HTR-8/SVneo (cell line): ENCODE measurements at places on chromosomes 6 and 20.

DNA sequence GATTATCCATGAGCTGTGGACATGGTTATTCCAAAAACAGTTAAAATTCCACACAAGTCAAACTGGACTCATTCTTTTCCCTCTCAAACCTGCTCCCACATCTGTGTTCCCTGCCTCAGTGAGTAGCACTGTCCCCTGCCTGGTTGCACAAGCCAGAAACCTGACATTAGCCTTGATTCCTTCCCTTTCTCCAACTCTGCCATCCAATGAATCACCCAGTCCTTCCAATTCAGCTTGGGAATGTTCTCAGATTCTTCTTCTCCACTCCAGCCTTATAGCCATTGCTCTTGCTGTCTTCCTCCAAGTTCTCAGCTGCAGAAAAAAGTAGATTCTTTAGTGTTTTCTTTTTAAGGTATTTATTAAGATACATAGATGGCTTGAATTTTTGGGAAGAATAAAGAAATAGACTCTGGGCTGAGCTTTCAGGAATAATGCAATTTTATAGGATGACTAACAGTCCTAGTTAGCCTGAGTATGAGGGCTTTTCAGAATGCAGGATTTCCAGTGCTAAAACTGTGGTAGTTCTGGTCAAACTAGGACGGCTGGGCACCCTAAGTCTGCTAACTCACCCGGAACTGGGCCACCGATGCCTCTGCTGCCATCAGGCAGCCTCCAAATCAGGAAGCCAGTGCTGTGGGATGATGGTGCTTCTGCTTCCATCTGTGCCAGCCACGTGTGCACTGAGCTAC is 18.2 kb upstream of the SASH1 start:
- no peak for DNase-seq

DNA sequence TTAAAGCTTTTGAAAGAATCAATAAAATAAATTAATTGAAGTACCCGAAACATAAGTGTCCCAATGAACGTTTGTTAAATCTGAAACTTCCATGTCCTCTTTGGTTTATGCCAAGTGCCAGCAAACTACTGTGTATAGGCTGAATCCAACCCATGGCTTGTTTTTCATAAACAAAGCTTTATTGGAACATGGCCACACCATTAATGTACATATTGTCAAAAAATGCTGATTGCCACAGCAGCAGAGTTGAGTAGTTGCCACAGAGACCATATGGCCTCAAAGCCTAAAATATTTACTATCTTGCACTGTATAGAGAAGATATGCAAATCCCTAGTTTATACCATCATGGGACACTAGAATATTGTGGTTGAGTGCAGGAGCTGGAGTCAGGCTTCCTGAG is 406.1 kb downstream of the MAFB start:
- DNase-seq: no peak

DNA sequence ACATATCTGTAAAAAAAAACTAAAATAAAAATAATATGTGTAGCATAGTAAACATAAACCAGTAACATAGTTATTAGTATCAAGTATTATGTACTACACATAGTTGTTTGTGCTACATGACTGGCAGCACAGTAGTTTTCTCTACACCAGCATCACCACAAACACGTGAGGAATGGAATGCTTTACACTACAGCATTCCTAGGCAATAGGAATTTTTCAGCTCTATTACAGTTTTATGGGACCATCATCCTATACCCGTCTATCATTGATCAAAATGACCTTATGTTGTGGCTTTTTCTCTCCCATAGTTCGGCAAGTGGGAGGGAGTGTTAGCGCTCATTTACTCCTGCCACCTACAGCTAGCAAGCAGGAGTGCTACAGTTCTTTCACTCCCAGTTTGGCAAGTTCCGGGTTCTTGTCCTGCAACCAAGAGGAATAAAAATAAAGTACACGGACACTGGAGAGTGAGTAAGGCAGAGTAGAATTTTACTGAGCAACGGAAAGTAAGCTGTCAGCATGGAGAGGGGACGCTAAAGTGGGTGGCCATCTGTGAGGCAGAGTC is 196.8 kb upstream of the HSF2 start:
- peak; percentile 5 for DNase-seq

- DNase-seq: no peak
Measured at GRCh38 chr6:153758516-153758915, 280.5 kb upstream of the OPRM1 start.

- no peak for DNase-seq
Measured at GRCh38 chr6:165744555-165745228, 81.7 kb upstream of the PDE10A start.

- no peak for DNase-seq
Measured at GRCh38 chr20:57922083-57922482, 212.3 kb upstream of the PMEPA1 start.

GRCh38 chr20:16819483-16819882 is 71.3 kb downstream of the OTOR start:
- no peak for DNase-seq

DNA sequence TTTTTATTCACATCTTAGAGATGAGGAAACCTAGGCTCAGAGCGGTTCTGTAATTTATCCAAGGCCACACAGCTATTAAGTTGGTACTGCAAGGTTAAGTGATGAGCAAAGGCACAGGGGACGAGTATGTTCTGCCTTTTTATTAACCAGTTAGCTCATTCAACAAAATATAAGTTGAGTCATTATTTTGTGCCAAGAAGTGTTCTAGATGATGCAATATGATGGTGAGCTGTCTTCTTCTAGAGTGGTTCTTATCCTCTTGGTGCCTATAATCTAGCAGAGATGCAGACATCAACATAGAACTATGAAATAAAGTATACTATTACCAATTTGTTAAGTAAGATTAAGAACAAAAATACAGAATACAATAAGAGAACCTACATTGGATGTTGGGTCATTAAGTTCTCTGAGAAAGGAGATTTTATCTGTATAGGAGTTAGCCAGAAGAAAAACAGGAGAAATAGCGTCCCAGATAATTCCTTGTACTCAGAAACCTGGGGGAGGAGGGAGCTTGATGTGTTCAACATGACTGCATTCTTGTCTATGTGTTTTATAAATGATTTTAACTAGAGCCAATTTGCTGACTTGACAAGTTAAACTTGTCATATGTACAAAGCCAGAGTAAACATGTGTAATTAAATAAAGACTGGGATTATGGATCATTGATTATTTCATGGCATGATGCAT is 122.3 kb downstream of the TBXT start:
- DNase-seq: no peak

DNA sequence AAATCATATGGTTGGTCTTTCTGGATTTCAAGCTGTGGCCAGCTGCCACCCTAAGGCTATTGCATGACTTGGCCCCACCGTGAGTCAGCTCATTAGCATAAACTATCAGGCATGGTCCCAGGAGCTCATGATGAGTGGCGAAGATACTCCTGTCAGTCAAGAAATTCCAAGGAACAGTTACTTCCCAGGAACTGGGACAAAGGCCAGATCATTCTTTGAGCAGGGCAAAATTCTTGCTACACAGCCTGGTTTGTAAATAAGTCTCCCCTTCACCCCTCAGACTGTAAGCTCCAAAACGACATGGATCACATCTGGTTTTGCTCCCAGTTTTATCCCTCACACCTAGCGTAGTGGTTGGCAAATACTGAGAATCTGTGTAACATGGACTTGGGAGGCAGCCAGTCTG is 33.0 kb upstream of the KIAA1586 start:
- DNase-seq: peak; percentile 72

DNA sequence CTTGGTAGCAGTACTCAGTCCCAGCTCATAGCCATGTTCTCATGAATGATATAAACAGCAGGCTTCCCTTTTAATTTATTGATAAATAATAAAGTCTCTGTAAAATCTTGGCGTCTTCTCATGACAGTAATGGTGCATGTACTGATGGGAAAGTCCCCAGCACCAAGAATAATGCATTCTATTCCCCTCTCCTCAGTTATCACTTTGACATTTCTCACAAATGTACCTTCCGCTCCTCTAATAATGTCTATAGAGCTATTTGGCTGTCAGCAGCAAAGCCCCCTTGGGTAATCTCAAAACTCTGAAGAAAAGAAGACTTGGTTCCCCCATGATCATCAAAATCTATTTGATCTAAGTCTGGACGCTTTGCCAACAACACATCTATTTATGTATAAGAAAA is 185.0 kb upstream of the SPTLC3 start:
- no peak for DNase-seq

DNA sequence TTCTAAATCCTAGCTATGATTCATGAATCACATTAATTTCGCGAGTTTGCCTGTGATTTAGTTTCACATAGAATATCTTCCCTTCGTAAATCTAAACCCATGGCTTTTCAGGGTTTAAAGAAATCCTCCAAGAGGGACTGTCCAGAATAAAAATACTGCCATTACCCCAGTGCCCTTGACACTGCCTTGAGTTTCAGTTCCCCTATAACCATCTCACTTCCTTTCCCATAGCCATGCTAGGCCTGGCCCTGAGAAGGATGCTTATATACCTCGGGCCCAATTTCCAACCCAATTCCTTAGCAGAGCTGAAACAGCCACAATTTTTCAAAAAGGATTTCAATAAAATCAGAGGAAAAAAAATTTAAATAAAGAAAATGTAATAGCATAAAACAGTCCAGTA is 697.3 kb downstream of the FRK start:
- DNase-seq: no peak

DNA sequence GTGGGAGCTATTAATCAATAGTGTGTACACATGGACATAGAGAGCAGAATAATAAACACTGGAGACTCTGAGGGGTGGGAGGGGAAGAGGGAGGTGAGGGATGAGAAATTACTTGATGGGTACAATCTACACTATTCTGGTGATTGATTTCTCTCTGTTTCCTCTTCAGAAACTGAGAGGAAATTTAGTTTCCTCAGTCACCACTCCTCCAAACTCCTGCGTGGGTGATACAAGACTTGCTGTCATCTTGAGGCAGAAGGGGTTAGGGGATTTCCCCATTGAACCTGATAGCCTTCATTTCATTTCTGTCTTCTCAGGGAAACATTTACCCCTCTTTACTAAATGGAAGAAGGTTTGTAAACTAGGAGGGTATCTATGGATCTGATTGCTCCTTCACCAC is 84.3 kb upstream of the ESR1 start:
- DNase-seq: no peak

DNA sequence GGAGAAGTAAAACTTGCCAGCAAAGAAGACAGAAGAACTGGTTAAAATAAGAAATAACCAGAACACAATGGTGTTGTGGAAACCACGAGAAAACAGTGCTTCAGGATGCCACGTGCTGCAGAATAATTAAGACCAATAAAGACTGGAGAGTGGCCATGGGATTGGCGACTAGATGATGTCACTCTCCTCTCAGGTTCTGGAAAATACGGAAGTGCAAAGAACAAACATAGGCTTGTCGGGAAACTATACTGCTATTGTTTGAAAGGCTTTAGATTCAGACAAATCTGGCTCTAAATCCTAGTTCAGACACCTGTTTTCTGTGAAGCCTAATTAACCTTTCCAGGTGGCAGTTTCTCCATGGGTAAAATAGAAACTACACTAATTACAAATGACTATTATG is 138.4 kb upstream of the STXBP5 start:
- DNase-seq: no peak
